Gastroesophageal sphincter (tissue), 4 donors: ENCODE measurements at places on chromosomes 2 and 18. TPM values are rescaled to one million over a fixed set of nuclear protein-coding genes. Genes with fewer than 3 reads are reported as not detected.

Gene CXCR4
- 7.5 TPM for total RNA-seq

Gene TTR
- not detected for total RNA-seq

Gene DIPK1C
- total RNA-seq, result not detected

DNA sequence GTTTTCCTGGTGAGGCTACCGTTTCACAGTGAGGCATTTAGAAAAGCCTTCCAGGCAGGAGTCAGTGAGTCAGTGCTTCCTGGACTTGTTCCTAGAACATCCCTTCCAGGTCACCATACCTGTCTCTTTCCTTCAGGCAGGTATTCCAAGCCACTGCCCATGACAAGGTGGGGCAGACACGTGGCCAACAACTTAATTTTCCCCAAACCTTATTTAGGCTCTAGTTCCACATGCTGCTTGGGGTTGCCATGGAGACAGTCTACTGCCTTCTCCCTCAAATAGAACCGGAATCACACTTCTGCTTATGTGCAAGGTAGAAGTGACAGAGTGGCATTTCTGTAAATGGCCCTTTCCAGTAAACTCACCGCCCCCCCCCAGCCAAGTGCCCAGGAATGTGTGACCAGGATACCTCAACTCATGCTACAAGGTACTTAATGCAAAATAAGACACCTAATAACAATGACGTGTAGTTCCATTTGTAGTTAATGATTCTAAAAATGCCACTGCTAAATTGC is 258.3 kb downstream of the PRKCE start:
- no peak for ATAC-seq

Gene CELF4
- total RNA-seq, result 0.32 TPM

DNA sequence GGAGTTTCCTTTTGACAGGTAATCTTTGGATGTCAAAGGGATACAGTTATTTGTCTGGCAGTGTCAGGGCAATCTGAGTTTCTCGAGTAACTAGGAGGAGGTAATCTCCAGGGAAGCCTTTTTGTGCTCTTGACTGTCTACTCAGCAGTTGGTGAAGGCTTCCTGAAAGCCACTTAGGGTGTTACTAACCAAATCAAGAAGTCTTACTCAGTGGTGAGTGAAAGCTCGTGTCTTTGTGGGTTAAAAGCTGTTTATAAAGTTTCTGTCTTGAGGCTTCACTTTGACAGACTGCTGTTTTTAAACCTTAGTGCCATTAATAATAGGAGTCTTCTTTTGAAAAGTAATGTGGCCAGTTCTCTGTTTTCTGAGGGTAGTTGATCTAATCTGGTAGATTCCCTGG is 1.7 kb downstream of the THSD7B start:
- ATAC-seq, result no peak

DNA sequence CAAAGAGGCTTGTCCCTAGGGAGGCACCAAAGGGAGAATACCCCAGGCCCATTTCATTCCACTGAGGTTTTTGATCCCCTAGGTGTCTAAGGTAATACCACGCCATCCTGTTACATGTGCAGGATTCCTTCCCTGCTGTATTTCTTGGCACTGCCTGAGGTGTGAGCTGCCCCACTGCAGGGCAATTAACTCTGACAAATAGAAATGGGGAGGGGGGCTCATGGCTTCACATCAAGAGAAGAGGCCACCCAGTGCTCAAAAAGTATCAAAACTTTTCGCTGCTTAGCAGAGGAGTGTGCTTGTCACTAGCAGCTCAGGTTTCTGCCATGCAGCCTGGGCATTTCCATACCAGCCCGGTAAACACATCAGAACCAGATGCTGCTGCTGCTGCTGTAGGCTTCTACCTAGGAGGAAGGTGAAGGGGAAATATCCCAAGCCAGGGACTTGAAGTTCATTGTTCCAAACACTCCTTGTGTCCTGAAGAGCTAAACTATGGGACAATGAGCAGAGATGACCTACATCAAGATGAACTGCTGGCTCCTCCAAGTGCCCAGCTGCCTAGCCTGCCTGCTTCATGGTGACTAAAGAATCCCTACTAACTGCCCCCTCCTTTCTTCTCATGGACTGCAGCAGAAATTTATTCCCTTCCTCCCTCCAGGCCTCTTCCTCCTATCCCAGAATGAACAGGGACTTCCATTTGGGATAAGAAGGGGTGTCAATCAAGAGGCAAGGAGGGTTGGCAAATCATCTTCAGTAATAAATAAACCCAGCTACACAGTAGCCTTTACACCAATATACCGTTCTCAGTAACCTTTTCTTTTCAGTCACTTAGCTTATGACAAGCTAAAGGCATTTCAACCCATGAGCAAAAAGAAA is 16.4 kb downstream of the POU3F3 start:
- no peak for ATAC-seq

DNA sequence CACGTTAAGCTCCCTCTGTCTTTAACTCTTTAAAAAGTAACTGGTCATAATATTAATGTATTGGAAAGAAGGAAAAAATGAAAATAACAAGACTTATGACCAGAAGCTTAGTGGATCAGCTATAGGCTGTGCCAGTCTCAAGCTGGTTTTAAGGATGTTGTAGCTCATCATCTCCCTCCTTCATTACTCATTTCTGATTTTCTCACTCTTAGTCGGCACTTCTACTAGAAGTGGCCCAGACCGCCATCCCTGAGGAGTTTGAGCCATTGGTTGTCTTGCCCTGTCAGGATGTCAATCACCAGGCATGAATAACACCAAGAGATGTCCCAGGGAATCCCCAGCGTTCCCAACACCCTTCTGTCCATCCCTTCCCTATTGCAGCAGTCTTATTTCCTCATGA is 151.5 kb downstream of the ASXL3 start:
- ATAC-seq, result no peak

Gene ARHGEF33
- total RNA-seq, result 0.19 TPM

- no peak for ATAC-seq
These were observed 32.6 kb upstream of the SP3 start for GRCh38 chr2:173997753-173998152.

DNA sequence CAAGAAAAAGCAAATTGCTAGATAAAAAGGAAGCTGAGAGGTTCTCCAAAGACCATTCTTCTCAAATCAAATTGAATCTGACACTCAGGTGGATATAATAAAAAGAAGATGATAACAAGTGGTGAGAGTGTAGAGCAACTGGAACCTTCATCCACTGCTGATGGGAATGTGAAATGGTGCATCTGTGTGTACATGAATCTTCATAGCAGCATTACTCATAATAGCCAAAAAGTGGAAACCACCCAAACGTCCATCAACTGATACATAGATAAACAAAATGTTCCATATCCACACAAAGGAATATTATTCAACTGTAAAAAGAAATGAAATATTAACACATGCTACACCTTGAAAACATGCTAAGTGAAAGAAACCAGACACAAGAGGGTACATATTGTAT is 357.2 kb upstream of the EPHA4 start:
- no peak for ATAC-seq

Gene C2orf66
- total RNA-seq, result not detected
